Activated T-helper 2 cell treated with anti-CD3 and anti-CD28 coated beads, Interferon-gamma antibody, Interleukin-2, Interleukin-4, amounts not matched to agents 10 μg/mL and 5 μg/mL and 100 μg/mL, durations not matched to agents 14 hours and 24 hours and 36 hours (primary cell): ENCODE measurements at places on chromosomes 12 and 14. TPM values are rescaled to one million over a fixed set of nuclear protein-coding genes. Genes with fewer than 3 reads are reported as not detected.

- no peaks in the 10 kb centered on the region for H3K36me3 ChIP-seq
- H3K27me3 ChIP-seq = peaks cover 16% of the 10 kb centered on the region
- no peak for DNase-seq
Observed at GRCh38 chr12:27844366-27845090, 64.5 kb upstream of the MANSC4 start.

DNA sequence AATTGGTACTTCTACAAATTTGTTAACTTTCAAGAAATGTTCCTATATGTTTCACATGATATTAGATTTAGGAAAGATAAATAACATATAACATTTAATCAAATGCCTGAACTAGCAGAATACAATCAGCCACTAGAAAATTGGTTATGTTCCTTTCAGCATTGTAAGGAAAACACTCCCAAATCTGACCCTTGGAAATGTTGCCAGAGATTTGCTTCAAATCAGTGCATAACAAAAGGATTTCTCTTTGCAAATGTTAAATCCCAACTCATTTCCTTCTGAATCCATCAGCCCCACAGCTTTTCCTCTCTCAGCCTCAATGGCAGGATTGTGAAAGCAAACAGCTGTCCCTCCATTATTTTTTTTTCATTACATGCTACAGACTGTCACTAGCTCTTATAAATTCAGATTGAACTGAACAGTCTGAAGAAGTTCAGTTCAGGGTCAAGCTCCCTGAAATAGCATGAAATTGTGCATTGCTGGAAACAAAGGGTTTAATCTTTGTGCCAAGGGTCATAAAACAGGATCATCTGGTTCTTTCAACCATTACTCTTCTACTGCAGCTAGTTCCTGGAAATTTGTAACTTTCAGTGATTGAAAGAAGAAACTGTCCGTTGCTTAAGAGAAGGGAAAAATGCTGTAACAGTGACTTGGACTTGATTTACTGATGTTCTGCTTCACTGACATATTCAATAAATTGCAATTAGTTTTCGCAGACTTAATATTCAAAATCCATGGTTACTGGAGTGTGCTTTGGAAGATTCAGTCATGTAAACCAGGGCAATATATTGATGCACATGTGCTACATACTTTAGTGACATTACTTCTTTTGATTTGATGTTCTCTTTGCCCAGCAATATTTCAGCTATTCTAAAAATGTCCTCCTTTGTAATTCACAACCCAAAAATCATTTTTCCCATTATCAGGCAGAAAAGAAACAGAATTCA is 246.4 kb downstream of the RPL10L start:
- no peak overlapping the region for H3K4me3 ChIP-seq
- H3K4me1 ChIP-seq = no peaks in the 10 kb centered on the region
- H3K36me3 ChIP-seq = no peaks in the 10 kb centered on the region
- H3K27ac ChIP-seq = no peak overlapping the region
- H3K27me3 ChIP-seq = no peaks in the 10 kb centered on the region

DNA sequence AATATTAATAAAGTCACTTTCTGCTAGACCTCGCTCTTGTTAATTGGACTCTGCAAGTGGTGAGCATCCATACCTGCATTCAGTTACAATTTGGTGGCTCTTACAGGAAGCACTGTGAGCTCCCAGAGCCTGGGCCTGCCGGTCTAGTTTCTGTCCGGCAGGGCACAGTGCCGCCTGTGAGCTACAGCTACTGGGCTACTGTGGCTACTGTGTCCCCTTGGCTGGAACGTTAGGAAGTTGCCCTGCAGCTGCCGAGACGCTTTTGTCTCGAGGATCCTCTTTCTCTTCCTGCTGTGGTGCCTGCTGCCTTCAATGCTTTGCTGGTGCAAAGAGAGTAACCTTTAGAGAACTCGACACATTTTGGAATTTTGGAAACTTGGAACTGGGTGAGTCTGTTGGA is 44.6 kb upstream of the PTGDR start:
- no peak overlapping the region for H3K27ac ChIP-seq
- H3K4me3 ChIP-seq = no peak overlapping the region
- DNase-seq = no peak
- no peaks in the 10 kb centered on the region for H3K27me3 ChIP-seq
- peaks cover 10% of the 10 kb centered on the region for H3K4me1 ChIP-seq
- no peaks in the 10 kb centered on the region for H3K36me3 ChIP-seq

The OR6C2 gene
- not detected in 2 replicates for total RNA-seq

GRCh38 chr14:89760086-89760485 is 194.4 kb downstream of the EFCAB11 start:
- no peaks in the 10 kb centered on the region for H3K27me3 ChIP-seq
- no peak overlapping the region for H3K4me3 ChIP-seq
- peaks cover 4% of the 10 kb centered on the region for H3K4me1 ChIP-seq
- no peak overlapping the region for H3K27ac ChIP-seq
- H3K36me3 ChIP-seq = peaks cover 8% of the 10 kb centered on the region

DNA sequence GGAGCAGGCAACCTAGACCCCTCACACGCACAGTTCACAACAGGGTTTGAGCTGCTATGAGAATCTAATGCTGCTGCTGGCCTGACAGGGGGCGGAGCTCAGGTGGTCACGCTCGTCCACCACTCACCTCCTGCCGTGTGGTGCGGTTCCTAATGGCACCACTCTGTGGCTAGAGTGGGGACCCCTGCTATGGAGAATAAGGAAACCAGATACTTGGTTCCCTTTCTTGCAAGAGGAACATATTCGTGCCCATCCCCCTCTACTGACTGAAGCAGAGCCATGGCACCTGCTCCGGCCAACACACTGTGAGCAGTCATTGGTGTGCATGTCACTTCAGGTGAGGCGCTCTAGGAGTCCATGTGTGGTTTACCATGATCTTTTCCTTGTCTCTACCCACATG is 30.4 kb upstream of the RIMBP2 start:
- H3K36me3 ChIP-seq = no peaks in the 10 kb centered on the region
- peaks cover 7% of the 10 kb centered on the region for H3K27me3 ChIP-seq
- peaks cover 1% of the 10 kb centered on the region for H3K4me1 ChIP-seq
- H3K27ac ChIP-seq = no peak overlapping the region
- no peak overlapping the region for H3K4me3 ChIP-seq

GRCh38 chr14:35366056-35366451 is 38.5 kb downstream of the NFKBIA start:
- peaks cover 39% of the 10 kb centered on the region for H3K4me1 ChIP-seq
- peaks cover 7% of the 10 kb centered on the region for H3K36me3 ChIP-seq
- H3K27ac ChIP-seq = peak overlapping the region; percentile 97
- no peaks in the 10 kb centered on the region for H3K27me3 ChIP-seq

DNA sequence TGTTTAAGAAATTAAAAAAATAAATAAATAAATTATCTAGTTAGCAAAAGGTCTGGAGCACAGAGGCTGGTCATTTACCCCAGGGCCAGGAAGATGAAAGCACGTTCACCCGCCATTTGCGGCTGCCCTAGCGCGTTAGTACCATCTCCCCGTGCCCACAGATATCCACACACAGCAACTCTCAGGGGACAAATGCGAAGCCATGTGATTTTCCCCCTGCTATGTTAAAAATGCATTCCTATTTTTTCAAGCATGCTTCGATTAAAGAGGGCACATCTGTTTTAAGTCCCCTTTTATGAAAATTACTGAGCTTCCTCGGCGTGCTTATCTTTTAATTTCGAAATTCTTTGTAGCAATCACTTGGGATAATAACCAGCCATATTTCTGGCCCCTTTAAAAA is 56.9 kb upstream of the PIWIL1 start:
- H3K4me3 ChIP-seq = no peak overlapping the region
- H3K27ac ChIP-seq = no peak overlapping the region
- H3K27me3 ChIP-seq = no peaks in the 10 kb centered on the region
- no peak for DNase-seq
- H3K4me1 ChIP-seq = peaks cover 7% of the 10 kb centered on the region

DNA sequence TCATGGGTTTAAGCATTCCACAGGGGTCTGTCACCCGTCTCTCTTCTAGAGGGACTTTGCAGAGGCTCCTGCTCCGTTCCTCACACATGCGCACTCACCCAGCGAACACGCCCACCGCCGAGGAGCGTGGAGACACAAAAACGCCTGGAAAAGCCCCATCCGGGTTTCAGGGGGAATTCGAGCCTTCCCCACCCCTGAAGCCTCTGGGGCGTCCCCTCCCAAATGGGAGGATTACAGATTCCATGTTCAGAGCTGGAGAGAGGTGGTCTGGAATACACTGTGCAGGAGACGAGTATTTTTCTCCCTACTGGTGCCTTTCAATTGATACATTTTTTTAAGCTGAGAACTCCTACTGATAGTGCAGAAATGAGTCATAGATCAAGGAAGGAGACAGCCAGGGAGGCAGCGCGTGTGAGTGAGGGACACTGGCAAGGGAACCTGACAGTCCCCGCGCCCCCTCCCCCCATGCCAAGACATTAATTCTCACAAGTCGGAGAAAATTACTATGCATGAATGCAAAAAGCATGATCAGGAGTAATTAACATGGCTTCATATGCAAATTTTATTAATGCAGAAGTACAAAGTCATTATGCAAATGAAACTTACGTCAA is 36.9 kb downstream of the BCL11B start:
- H3K27me3 ChIP-seq = no peaks in the 10 kb centered on the region
- peak; percentile 58 for DNase-seq
- H3K27ac ChIP-seq = peak overlapping the region; percentile 94
- H3K36me3 ChIP-seq = peaks cover 27% of the 10 kb centered on the region

DNA sequence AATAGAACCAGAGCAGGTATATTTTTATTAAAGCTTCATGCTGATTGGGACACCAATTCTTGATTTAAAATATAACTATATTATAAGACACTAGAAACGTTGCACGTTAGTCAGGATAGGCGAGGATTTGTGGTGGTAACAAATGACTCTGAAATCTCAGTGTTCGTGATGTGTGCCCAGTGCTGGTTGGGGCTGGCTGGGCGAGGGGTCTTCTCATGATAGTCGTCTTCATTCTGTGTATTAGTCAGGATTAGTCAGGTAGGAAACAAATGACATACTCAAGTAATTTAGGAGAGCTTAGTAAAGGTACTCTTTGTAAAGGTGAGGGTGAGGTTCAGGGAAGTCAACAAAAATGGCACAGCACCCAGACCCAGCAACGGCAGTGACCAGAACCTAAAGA is 73.9 kb upstream of the HIF1A start:
- no peak overlapping the region for H3K27ac ChIP-seq
- no peak overlapping the region for H3K4me3 ChIP-seq
- peaks cover 51% of the 10 kb centered on the region for H3K4me1 ChIP-seq
- DNase-seq = no peak

The DPPA3 gene
- not detected in 2 replicates for total RNA-seq

DNA sequence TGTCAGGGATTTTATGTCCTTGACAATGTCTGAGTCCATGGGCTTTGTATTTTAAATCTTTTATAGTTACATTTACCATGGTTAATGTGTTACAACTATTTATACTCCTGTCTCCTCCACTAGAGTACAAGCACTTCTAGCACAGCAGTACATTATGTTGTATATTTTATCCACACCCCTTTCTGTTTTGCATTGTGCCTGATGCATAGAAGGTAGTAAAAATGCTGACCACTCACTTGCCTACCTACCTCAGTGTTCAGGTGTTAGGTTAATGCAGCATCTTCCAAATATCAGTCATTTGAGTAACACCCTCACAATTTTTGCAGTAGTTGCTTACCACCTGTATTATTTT is 31.1 kb upstream of the SLC38A2 start:
- H3K27me3 ChIP-seq = no peaks in the 10 kb centered on the region
- no peak for DNase-seq
- H3K36me3 ChIP-seq = peaks cover 28% of the 10 kb centered on the region
- no peak overlapping the region for H3K27ac ChIP-seq
